ENCODE measurements at places on chromosomes 7 and 10.

DNA sequence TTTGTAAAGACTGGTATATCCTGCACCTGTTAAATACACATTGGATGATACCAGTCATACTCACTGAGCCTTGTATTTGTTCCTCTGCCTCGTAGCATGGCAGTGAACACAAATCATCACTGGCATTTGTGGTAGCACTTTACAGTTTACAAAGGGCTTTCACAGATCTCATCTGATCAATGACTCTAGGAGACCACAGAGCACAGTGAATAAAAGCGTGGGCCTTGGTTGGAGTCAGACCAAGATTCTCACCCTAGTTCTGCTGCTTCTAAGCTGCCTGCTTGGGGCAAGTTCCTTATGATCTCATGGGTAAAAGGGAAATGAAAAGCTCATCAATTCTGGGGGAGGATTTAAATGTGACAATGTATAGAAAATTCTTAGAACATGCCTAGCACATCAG is 129.9 kb upstream of the AGK start:
- DNase-seq = no peak

GRCh38 chr10:95755511-95756004 is 405 bp upstream of the ENTPD1 start:
- no peak for DNase-seq

DNA sequence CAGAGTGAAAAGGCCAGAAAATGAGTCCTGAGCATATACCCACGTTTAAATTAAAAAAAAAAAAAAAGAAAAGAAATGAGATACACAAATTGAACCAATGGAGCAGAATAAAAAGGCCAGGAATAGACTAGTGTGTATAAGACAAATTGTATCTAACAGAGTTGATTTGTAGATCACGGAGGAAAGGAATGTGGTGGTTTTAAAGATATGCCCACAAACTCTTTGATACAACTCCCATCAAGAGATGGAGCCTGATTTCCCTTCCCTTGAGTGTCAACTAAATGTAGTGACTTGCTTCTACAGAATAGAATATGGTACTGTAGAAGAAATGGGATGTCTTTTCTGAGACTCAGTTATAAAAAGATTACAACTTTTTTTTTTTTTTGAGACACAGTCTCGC is 10.4 kb downstream of the SYPL1 start:
- no peak for DNase-seq

DNA sequence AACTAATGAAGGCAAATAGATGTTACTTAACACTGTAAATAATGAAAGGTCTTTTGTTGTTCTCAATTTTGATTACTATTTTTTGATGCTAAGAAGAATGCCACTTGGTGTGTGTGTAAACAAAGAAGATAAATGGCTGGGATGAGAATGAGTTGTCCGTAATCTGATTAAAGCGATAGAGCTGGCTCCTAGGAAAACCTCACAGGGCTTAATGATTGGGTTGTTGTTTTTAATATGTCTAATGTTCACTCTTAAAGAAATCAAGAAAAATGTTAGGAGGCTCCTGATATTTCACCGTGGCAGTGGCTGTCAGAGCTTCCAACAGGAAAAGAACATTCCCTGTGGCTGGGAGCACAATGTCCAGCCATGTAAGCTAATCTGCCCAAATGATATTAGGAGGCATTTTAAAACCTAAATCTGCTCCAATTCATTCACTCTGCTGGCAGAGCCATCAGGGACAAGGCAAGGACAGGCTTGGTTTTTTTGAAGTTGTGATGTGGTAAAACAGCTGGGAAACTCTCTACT is 243.9 kb downstream of the SNX10 start:
- no peak for DNase-seq

DNA sequence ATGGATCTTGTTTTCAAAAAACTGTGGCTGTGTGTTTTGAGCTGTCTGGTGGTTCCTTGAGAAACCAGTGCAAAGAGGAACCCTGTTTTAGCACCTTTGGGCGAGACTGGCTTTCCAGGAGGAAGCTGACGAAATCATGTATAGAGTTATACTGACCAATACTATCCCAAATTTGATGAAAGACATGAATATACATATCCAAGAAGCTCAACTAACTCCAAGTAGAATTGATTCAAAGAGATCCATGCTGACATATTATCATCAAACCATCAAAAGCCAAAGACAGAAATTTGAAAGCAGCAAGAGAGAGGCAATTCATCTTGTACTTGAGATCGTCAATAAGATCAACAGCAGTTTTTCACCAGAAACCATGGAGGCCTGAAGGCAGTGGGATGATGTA is 610.7 kb downstream of the DNAJB6 start:
- no peak for DNase-seq

GRCh38 chr10:35012781-35013180 is 77.4 kb downstream of the CUL2 start:
- DNase-seq = no peak

GRCh38 chr10:123766012-123766411 is 99.9 kb downstream of the GPR26 start:
- DNase-seq = no peak

- DNase-seq = peak; percentile 75
These were observed 37.7 kb downstream of the AGAP3 start for GRCh38 chr7:151123822-151124464.

GRCh38 chr10:59700709-59701108 is 8.9 kb downstream of the SLC16A9 start:
- DNase-seq = no peak

DNA sequence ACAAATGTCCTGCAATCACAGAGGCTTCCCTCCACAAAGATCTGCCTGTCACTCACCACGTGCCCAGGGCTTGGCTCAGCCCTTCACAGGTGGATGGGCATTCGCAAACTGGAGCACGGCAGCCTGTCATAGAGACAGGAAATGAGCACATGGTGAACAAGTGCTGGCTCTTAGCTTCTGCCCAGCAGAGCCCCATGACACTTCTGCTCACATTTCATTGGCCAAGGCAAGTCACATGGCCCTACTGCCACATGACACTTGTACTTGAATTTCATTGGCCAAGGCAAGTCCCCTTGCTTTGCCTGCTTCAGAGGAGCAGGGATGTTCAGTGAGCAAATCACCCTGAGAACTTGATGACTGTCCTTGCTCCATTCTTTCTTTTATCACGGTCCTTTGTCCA is 110.8 kb upstream of the PPP2R2D start:
- DNase-seq = no peak

- no peak for DNase-seq
These were observed 442.4 kb downstream of the TYW1 start for GRCh38 chr7:67438913-67439505.

- DNase-seq = no peak
These were observed 1092.6 kb upstream of the AUTS2 start for GRCh38 chr7:68505721-68506120.

- no peak for DNase-seq
These were observed 81.9 kb downstream of the BUB3 start for GRCh38 chr10:123236126-123236525.

DNA sequence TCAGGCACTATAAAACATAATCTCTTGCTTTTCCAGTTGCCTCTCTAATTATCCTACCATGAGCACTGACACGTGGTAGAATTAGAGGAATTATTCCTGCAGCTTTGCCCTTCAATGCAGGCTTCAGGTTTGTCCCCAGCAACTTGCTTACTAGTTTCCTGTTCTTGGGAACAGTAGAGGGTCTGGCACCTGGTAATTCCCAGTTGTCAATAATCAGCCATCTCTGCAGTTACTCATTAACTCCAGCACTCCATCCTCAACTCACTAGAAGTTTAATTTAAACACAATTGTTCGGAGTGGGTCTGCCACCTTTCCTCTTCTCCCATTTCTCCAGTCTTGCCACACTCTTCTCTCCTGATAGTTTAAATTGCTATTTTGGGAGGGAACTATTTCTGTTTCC is 324.3 kb upstream of the KIAA1217 start:
- DNase-seq = no peak

- DNase-seq = no peak
These were observed 151.9 kb downstream of the PRKAG2 start for GRCh38 chr7:151724920-151725584.

DNA sequence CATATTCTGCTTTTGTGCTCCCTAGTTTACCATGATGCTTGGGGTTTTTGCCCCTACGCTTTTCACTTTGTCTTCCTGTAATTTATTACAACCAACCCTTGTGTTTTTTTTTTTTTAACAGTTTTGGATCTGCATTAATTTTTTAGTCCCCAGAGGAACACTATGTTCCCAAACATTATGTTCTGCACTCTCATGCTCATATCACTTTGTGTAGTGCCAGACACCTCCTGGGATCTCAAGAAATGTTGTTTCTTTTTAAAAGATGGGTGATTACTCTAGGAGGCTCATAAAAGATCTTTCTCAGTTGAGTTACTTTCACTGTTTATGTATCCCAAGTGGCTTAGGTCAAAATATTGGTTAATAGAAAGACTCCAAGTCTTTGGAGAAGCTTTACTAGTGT is 116.2 kb upstream of the MKLN1 start:
- no peak for DNase-seq

- no peak for DNase-seq
These were observed 253.1 kb upstream of the KLF14 start for GRCh38 chr7:130987092-130987491.

- DNase-seq = no peak
These were observed at the start of gene SNCG for GRCh38 chr10:86958116-86958900. Gene SNCG (plus strand): TSS chr10:86958599. CDS start chr10:86958698, 99 bp downstream.

GRCh38 chr10:43210556-43210955 is 56.3 kb downstream of the RASGEF1A start:
- no peak for DNase-seq

GRCh38 chr10:119275085-119275484 is 67.7 kb downstream of the GRK5 start:
- no peak for DNase-seq

DNA sequence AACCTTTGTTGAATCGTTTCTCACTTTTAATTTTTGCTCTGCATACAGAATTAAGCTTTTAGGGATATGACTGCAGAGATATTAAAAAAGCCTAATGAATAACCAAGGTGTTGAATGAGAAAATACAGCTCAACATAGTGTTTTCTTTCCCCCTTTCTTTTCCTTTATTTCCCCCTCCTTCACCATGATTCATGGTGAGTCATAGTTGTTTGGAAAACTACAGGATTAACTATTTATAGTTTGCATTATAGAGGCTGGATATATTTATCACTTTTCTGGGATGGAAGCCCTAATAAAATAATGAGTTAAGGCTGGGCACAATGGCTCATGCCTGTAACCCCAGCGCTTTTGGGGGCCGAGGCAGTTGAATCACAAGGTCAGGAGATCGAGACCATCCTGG is 115.0 kb downstream of the DNAJB9 start:
- no peak for DNase-seq

- DNase-seq = no peak
These were observed 55.8 kb downstream of the LRMDA start for GRCh38 chr10:75487087-75487754.

DNA sequence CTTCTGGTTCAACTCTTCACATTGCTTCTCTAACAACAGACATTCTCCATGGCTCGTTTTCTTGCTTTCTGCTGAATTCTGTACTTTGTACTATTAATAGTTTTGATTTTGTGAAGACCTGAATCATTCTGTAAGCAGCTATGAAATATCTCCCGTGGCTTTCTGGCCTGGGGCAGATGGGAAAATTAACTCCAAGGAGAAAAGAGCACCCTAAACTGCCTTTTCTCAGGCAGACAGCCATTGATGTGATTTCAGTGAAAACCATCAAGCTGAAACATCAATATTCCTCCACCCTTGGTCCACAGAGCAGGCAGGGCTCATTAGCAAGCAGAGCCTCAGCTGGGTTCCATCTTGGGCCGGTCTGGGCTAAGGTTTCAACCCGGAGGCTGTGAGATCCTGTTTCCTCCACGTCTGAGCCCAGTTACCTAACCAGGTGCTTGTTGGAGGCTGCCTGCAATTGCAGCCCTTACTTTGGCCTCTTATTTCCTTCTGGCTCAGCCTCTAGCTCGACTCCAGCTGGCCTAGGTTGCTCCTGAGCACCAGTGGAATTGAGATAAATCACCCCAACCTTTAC is 21.1 kb upstream of the EZH2 start:
- DNase-seq = no peak

GRCh38 chr10:126538439-126539135 is 131.9 kb downstream of the C10orf90 start:
- DNase-seq = no peak

GRCh38 chr7:144517749-144518148 is 114.3 kb upstream of the NOBOX start:
- DNase-seq = peak; percentile 16

DNA sequence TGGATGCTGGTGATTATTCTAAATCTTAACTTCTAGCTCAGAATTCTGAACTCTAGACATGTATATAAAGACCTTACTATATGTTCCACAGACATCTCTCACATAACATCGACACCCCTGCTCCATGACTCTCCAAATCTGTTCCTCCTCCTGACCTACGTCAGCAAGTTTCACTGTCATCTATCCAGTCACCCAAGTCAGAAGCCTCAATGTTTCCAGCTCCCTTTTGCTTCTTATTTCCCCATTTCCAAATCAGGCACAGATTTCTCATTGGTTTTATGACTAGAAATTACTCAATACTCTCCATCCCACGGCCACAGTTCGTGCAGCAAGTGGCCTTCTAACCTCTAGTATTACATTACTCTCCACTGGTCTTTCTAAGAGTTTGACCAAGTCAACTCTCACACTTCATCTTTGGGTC is 28.5 kb downstream of the EPC1 start:
- no peak for DNase-seq

- no peak for DNase-seq
These were observed 94.4 kb downstream of the VOPP1 start for GRCh38 chr7:55477781-55478374.

GRCh38 chr10:114102256-114102655 is 58.6 kb downstream of the ADRB1 start:
- no peak for DNase-seq

DNA sequence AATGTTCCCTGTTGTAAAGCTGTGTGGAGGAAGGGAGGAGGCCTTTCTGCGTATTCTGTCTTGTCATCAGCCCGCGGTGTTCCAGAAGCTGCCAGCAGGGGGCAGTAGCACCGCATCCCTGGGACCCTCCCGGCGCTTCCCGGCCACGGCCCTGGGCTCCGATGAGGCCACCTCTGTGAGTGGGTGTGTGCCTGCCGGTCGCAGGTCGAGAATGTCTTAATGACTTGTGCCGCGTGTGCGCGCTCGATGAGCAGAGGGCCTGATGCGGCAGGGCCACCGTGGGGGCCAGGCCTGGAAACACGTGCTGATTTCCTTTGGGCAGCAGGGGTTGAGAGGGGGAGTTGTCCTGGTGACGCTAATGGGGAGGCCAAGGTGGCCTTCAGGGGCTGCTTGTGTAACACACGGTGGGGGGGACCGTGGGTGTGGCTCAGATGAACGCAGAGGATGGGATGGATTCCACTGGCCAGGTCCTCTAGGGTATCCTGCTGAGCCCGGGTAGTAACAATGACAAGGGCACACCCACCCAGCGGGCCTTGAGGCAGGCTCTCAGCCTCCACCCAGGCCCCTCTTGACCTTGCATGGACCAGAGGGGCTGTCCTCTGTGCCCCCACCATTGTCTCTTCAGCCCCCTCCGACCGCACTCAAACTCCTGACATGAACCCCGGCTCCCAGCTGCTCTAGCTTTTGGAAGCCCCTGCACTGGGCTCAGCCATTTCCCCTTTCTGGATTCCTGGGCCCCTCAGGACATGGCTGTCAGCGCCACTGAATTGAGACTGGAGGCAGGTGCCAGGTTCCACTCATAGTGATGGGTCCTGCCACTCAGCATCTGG is 135.9 kb upstream of the PODXL start:
- DNase-seq = no peak

- DNase-seq = no peak
These were observed 2.9 kb downstream of the SGMS1 start for GRCh38 chr10:50620899-50621298.

- DNase-seq = no peak
These were observed 94.8 kb downstream of the CHN2 start for GRCh38 chr7:29289156-29290021.

Measured in central memory CD4-positive, alpha-beta T cell (primary cell).